ENCODE measurements at places on chromosomes 1 and 21.

DNA sequence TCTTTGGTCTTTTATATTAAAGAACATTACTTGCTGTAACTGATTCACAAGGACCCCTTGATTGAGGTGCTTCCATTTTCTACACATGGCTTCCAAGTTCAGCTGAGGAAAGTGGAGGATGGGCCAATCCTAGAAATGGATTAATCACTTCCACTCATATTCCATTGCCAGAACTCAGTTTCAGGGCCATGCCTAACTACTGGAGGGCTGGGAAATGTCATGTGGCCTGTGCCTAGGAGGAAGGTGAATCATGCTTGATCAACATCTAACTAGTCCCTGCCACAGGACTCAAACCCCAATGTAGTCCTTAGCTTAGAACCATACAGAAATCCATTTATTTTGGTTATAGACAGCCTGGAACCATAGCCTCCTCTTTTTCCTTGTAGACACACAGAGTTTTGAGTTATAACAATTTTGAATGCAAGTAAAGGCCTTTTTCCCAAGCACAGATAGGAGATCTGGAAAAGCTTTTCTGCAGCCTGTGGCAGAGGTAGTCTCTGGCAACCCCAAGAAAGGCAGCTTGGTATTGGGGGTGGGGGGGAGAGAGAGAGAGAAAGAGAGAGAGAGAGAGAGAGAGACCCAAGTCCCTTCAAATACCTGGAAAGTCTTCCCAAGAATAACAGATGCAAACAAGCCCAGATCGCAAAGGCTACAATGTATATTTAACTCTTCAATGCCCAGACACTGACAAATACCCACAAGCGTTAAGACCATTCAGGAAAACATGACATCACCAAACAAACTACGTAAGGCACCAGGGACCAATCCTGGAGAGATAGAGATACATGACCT lies 12.5 kb downstream of the MAST2 start:
- DNase-seq, result no peak

- DNase-seq, result no peak
These were observed 33.5 kb downstream of the RXRG start for GRCh38 chr1:165411396-165411795.

GRCh38 chr1:212828395-212828794 lies 19.1 kb downstream of the SPATA45 start:
- DNase-seq, result no peak

GRCh38 chr1:89980605-89981004 lies 14.3 kb upstream of the ZNF326 start:
- no peak for DNase-seq

GRCh38 chr1:219959540-219960203 lies 31.3 kb upstream of the SLC30A10 start:
- DNase-seq, result no peak

DNA sequence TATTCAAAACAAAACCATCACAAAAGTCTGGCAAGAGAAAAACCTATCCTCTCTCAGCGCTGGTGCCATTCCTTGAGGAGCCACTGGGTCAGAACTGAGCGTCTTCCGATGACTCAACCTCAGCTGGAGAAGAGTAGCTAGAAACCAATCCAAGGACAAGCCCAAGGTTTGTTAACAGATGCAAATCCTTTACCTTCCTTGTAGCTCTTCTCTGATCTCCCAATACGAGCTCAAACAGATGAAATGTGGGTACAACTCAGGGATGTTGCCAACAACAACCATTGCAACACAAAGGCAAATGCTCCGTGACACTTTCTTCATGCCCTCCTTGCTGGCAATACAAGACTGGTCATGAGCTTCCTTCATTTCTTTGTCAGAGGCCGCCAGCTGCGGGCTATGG lies 337.1 kb downstream of the SIPA1L2 start:
- DNase-seq, result no peak

GRCh38 chr1:228511546-228512445 lies 24.6 kb downstream of the RNF187 start:
- DNase-seq, result no peak

DNA sequence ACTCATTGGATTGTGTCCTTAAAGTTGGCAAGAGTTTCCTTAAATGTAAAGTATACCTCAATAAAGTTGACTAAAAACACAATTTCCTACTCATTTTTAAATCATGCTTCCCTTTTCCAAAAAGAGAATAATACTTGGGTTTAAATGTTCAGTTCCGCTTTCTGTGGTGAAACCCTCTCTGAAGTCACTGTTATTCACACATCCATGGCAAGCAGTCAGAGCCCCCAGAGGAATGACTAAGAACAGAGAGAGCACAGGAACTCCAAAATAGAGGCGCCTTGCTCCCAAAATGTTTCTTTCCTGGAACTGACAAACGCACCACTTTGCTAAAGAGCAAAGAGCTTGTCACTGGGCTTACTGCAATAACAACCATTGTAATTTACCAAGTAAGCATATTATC lies 142.5 kb downstream of the TIAM1 start:
- no peak for DNase-seq

GRCh38 chr1:26994020-26994786 lies 711 bp downstream of the TRNP1 start:
- DNase-seq, result no peak

GRCh38 chr1:147270721-147271120 lies 28.2 kb downstream of the CHD1L start:
- no peak for DNase-seq

- DNase-seq, result no peak
These were observed 80.1 kb downstream of the CAPZB start for GRCh38 chr1:19405195-19405760.

DNA sequence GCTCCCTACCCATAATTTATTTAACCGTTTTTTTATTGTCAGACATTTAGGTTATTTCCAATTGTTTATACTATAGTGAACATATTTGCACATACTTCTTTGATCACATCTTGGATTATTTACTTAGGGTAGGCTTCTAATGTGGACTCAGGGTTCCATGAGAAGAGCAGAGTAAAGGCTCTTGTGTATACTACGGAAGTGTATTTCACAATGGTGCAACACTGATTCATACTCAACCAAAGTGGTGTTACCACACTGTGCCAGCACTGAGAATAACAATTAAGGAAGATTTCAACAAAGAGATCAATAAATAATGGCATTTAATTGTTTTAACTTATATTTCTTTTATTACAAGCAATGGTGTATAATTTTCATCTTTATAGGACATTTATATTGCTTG lies 251.2 kb downstream of the ZNF326 start:
- DNase-seq, result no peak

GRCh38 chr1:161131523-161132409 lies 701 bp downstream of the DEDD start:
- no peak for DNase-seq

- no peak for DNase-seq
These were observed at the start of gene RNPEP for GRCh38 chr1:201982623-201983379. Gene RNPEP, plus strand, starts transcription at chr1:201982648. Its CDS starts 19 bp downstream, at chr1:201982667.

- no peak for DNase-seq
These were observed 200.4 kb downstream of the HMCN1 start for GRCh38 chr1:185934476-185935189.

- DNase-seq, result no peak
These were observed 63.9 kb downstream of the WDR64 start for GRCh38 chr1:241715956-241716355.

DNA sequence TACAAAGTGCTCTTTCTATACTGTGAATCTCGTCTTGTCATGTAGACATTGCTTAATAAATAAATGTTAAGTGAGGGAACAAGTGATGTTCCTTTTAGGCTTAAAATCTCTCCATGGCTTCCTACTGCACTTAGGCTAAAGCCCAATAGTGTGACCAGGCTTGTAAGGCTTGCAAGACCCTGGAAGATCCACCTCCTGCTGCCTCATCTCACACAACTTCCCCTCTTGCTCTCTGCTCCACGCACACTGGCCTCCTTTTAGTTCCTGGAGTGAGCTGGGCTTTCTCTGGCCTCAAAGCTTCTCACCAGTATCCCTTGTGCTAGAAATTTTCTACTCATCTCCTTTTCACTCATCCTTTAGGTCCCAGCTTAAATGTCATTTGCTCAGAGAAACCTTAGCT lies 41.5 kb upstream of the DIPK1A start:
- no peak for DNase-seq

DNA sequence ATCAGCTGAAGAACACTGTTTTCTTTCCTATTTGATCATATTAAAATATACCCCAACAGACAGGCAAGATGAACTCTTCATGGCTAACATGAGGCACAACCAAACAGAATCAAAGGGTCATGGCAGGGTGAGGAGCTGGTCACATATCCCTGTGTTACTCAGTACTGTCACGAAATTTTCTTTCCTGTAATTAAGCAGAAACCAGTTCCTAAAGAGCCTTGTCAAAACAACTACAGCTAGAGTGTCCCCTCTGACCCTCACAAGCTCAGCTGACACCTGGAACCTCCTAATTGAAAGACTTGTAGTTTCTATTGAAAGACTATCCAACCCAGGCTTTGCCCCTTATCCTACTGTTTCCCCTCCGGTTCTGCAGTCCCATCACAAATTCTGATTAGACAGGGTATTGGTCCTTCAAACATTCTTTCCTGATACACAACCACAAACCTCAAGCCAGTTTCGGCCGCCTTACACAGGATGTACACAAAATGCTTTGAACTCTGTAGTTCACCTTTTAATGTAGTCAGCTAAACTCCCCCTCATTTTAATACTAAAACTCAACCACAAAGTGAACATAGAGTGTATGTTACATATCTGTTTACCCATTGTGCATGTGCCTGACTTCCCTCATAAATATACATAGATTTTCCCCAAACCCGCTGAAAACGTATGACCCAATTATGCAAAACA lies 651.9 kb downstream of the MRPL39 start:
- DNase-seq, result no peak

GRCh38 chr1:189084811-189085210 lies 1392.9 kb downstream of the BRINP3 start:
- DNase-seq, result no peak

DNA sequence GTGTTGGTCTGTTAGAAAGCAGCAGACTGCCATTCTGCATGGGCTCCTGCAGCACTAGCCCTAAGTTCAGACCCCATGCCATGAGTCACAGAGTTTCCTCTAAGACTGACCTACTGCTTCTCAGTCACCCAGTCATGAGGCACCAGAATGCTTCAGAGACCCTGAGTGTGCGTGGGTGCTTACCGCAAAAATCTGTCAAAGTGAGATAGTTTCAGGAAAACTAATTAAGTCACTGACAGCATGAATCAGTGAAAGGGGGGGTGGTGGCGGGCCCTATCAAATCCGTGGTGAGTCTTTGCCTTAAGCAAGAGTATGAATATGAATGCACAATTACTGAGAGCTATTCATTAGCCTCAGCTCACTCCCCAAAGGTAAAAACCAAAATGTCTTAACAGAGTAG lies 98.1 kb downstream of the KCTD3 start:
- no peak for DNase-seq

DNA sequence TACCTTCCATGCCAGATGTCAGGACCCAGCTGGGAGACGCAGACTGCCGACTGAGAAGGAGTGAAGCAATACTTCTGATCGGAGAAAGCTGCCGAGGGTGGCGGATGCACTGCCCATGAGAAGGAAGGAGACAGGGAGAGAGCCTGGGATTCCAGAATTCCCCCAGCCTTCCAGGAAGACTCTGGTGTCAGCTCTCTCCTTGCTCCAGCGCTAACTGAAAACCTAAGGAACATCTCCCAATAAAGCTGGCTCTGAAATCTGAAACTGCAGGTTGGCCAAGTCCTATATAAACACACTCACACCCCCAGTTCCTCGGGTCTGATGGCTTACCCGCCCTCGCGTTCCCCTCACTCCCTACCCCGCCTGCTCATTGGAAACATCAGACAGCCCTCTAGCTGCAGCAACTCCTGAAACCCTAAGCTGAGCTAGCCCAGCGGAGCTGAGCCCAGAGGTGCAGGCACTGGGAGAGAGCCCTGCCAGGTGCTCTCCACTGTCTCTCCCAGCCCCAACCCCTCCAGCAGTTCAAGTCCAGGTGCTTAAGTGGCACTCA lies 52.3 kb downstream of the PLEKHA6 start:
- DNase-seq, result no peak

- no peak for DNase-seq
These were observed 2.9 kb downstream of the TIE1 start for GRCh38 chr1:43303471-43304313.

GRCh38 chr21:29007135-29007534 lies 12.0 kb downstream of the RWDD2B start:
- DNase-seq, result no peak

DNA sequence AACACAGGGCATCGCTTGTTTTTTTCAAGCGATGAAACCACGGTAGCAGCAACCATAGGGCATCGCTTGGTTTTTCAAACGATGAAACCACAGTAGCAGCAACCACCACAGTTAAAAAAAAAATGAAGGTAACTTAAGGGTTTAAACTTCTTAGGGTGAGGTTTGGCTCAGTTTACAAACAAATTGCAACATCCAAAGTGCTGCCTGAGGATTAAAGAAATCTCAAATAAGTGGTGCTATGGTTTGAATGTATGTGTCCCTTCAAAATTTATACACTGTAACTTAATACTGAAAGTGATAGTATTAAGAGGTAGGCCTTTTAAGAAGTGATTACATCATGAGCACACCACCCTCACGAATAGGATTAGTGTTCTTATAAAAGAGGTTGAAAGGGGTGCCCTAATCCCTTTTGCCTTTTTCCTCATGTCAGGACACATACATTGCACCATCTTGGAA lies 6.4 kb upstream of the GBP5 start:
- DNase-seq, result no peak

- DNase-seq, result peak; percentile 57
These were observed 7.6 kb downstream of the LAPTM5 start for GRCh38 chr1:30749691-30750583.

GRCh38 chr21:29550205-29550604 lies 251.5 kb downstream of the BACH1 start:
- no peak for DNase-seq

DNA sequence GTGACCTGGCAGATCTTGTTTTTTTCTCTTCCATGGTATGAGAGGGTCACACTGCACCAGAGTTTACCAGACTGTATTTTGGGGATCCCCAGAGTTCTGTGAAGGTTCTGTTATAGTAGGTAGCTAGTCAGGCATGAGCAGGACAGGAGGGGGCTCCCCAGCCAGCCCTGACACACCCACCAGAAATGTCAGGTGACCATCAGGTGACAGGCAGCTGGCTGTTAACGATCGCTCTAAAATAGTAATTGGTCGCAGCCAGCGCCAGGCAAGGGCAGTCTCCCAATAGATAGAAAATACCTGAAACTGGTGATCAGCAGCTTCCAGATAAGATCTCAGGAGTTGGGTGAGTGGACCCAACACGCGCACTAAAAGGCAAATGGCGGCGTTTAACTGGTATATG lies 264.9 kb downstream of the RHOU start:
- DNase-seq, result no peak

All from activated naive CD4-positive, alpha-beta T cell (primary cell).